ENCODE measurements at places on chromosomes 16 and 17.

DNA sequence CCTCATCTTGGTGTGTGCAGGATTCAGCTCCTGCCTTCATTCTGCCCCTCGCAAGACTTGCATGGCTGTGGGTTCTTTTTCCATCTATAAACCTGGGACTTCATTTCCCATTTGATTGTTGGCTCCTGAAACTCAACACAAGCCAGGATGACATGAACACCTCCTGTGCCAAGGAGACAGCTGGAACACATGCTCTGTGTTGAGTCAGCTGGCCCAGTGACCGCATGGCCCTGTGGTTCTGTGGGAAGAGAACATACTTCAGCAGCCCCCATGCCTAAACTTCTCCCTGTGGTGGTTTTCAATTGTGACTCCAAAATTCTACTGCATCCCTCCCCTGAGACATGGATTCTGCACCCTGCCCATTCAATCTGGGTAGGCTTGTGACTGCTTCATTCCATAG lies 57.9 kb upstream of the FOXF1 start:
- DNase-seq: no peak

GRCh38 chr16:85437166-85438052 lies 175.7 kb upstream of the GSE1 start:
- no peak for DNase-seq

- DNase-seq: no peak
Observed at GRCh38 chr17:65633988-65634387, 72.5 kb upstream of the AXIN2 start.

DNA sequence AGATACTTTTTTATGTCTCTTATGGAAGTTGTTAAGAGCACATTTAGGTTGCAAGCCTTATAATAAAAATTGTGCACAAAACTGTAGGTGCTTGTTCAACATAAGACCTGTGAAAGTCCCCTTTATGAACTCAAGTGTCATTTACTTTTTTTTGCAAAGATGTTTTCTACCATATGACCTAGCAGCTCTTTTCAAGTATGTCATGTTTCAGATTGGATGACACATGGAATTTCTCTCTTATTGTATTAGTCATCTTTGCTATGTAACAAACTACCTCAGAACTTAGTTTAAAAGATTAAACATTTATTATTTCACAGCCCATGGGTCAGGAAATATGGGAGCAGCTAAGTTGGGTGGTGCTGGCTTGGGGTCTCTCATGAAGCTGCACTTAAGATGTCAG lies 57.9 kb downstream of the PHKB start:
- no peak for DNase-seq

- DNase-seq: no peak
Observed at GRCh38 chr16:48613061-48613957, 3.3 kb upstream of the N4BP1 start.

- DNase-seq: no peak
Observed at GRCh38 chr17:67221062-67221998, 23.7 kb downstream of the HELZ start.

GRCh38 chr17:17303847-17304490 lies 796 bp downstream of the NT5M start:
- DNase-seq: no peak

DNA sequence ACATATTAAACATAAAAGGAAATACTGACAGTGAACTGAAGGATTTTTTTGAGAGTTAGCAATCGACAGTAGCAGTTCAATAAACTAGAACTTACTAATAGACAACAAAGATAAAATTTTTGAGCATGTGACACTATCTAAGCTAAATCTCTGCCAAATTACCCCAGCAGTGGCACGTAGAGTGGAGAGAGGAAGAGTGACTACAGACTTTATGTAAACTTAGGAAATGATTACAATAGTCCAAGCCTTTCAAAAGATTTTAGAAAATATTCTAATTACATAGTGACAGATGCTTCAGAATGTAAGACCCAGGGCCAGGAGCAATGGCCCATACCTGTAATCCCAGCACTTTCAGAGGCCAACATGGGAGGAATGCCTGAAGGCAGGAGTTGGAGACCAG lies 52.4 kb downstream of the CFDP1 start:
- DNase-seq: no peak

- peak; percentile 70 for DNase-seq
Observed at GRCh38 chr16:30417529-30418349, 10.3 kb downstream of the ZNF771 start.

DNA sequence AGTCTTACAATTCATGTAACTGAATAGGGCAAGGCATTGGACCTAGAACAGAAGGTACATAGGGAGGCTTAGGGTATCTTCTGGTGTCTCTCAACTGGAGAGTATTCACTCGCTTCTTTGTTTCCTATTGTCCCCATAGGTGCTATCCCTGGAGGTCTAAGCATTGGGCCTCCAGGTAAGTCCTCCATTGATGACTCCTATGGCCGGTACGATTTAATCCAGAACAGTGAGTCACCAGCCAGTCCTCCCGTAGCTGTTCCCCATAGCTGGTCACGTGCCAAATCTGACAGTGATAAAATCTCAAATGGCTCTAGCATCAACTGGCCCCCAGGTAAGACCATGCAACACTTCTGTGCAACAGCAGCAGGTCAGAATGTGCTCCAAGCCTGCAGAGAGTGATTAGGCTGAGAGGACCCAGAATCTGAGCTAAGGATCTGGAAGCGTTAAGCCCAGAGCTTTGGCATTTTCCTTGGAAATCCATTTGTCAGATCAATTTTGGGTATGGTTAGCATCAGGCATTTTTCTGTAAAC lies 35.7 kb downstream of the TMC6 start:
- no peak for DNase-seq

DNA sequence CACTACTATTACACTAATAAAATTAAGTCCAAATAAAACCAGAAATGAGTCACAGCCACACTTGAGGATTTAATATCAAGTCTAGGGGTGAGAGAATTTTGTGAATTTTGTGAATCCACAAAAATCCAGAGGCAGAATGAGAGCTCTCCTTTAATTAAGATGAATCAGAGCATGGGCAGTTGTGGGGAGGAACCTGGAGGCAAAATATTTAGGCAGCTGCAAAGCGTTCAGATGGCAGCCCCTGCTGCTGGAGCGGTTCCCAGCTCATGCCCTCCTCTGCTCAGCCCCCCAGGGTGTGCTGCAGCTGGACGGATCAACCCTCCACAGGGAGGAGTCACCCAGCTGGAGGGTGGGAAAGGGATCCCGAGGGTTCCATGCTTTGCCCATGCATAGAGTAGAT lies 43.4 kb upstream of the IRX6 start:
- no peak for DNase-seq

- DNase-seq: no peak
Observed at GRCh38 chr17:28326114-28326513, 7.1 kb downstream of the TMEM97 start.

- no peak for DNase-seq
Observed at GRCh38 chr16:30953511-30954124, 3.9 kb upstream of the SETD1A start.

GRCh38 chr16:74635303-74635702 lies 28.4 kb upstream of the GLG1 start:
- no peak for DNase-seq

DNA sequence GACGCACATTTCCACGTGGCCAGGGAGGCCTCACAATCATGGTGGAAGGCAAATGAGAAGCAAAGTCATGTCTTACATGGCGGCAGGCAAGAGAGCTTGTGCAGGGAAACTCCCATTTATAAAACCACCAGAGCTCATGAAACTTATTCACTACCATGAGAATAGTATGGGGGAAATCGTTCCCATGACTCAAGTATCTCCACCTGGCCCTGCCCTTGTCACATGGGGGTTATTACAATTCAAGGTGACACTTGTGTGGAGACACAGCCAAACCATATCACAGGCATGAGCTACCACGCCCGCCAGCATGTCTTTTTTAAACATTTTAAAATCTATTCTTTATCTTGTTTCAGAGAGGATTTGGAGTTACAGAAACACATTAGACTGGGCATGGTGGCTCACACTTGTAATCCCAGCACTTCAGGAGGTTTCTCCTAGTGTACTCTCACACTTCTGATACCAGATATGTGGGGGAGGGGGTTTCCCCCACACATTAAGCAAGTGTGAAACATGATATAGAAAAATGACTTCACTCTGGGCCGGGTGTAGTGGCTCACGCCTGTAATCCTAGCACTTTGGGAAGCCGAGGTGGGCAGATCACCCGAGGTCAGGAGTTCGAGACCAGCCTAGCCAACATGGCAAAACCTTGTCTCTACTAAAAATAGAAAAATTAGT lies 5.6 kb upstream of the ATMIN start:
- no peak for DNase-seq

GRCh38 chr16:29779474-29779873 lies 1.4 kb downstream of the ZG16 start:
- no peak for DNase-seq

GRCh38 chr16:72840631-72841381 lies 207.1 kb downstream of the ZFHX3 start:
- DNase-seq: no peak

- no peak for DNase-seq
Observed at GRCh38 chr16:57884655-57885133, 82.4 kb upstream of the KIFC3 start.

DNA sequence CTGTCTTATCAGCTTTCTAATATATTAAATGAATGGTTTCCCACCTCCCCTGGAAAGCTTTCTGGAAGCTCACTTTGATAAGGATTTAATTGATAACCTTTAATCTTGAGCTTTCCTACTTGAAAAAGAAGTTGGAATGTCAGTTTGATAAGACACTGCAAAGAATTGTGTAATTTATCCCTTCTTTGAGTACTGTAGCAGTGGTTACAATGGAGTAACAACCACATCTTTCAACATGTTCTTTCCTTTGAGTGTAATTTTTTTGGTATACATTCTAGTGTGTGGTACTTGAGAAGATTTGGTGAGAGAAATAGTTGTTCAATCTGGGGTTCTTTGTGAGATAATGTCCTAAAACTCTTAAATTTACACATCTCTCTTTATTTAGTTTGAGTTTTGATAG lies 43.4 kb downstream of the CPD start:
- no peak for DNase-seq

- peak; percentile 17 for DNase-seq
Observed at GRCh38 chr17:39617446-39618245, 9.1 kb upstream of the PPP1R1B start.

DNA sequence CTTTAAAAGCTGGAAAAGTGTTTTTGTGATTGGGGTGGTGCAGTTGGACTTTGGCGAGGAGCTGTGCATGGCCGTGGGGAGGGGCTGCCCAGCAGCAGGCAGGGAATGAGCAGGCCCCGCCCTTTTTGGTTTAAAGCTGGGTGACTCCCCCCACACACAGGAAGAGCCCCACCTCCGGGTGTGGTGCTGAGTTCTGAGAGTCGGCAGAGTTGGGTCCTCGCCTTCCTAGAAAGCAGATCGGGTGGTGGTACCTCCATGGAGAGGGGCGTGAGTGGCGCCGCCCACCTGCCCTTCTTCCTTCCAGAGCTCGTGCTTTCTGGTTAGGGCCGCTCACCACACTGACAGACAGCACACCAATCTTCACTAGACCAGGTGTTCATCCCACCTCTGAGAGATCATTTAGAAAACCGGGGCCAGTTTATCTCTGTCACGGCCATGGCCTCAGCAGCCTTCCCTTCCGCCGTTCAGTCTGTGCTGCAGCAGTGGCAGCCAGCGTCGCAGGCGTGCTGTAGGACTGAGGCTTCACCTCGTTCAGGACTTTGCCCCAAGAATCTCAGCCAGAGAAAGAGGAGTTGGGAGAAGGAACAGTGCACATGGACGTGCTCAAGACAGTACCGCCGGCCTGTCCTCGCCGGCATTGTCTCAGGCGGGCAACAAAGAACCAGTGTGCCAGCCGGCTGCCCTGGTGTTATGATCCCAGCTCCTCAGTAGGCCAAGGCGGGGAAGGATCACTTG lies 144.0 kb upstream of the CHMP6 start:
- peak; percentile 20 for DNase-seq

DNA sequence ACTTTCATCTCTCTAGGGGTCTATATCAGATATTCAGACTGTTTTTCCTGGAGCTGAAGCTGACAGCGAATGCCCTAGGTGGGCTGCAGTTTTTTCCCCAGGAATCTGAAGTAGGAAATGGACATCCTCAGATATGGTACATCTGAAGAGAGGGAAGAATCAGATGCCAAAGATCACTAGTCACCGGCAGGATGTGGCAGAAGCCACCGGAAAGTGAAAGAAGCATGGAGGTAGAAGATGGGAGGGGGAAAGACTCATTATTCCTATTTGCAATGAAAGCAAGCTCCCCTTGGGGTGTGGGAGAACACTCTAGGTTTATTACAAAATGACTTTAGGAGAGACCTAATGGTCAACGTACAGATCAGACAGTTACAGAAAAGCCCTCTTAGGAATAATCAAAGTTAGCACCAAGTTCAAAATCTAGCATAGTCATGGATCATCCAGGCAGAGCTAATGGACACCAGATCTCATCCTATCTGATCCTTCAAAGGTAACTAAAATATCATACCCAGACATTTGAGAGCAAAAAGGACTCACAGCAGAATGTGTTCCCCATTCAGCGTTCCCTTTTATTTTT lies 110.7 kb downstream of the HS3ST3A1 start:
- DNase-seq: no peak

- DNase-seq: no peak
Observed at GRCh38 chr16:2095918-2096582, 39.6 kb downstream of the PKD1 start.

DNA sequence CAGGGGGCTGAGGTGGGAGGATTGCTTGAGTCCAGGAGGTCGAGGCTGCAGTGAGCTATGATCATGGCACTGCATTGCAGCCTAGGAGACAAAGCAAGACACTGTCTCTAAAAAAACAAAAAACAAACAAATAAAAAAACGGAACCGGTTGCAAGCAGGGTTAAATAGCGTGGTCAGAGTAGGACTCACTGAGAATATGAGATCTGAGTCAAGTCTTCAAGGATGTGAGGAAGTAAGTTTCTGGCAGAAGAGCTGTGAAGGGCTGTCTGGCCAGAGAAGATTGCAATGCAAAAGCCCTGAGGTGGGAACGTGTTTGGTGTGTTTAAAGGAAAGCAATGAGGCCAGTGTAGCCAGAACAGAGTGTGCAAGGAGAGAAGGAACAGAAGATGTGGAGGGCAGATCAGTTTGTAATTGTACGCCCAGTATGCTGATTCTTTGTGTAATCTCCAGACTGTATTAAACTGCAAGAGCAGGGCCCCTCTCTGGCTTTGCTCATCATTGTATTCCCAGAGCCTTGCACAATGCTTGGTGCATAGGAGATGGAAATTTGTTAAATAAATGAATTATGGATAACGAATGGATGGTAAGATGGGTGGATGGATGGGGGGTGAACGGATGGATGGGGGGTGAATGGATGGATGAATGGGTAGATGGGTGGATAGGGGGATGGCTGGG lies 6.3 kb downstream of the G6PC1 start:
- no peak for DNase-seq

GRCh38 chr17:32127158-32127897 lies 15.0 kb upstream of the RHOT1 start:
- DNase-seq: peak; percentile 46

GRCh38 chr17:82081546-82081945 lies 15.9 kb upstream of the DUS1L start:
- DNase-seq: no peak
